Liver (tissue), 10 donors: ENCODE measurements at places on chromosomes 2 and 18. TPM values are rescaled to one million over a fixed set of nuclear protein-coding genes. Genes with fewer than 3 reads are reported as not detected.

DNA sequence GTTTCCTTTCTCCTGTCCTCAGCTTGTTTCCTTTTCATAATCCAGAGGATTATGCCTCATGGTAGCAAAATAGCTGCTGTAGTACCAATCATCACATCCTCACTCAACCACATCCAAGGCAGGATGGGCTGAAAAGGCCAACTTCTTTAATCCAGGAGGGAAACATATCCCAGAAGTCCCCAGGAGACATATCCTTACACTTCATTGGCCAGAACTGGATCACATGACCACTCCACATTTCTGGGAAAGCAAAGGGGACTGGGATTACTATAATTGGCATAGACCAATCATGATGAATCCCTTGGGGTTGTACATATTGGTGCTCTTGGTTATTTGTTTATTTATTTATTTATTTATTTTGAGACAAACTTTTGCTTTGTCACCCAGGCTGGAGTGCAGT, 54.0 kb upstream of the LYPD6B start:
- no peak for DNase-seq

GRCh38 chr2:240387669-240388358, 47.6 kb upstream of the GPC1 start:
- no peak for DNase-seq

DNA sequence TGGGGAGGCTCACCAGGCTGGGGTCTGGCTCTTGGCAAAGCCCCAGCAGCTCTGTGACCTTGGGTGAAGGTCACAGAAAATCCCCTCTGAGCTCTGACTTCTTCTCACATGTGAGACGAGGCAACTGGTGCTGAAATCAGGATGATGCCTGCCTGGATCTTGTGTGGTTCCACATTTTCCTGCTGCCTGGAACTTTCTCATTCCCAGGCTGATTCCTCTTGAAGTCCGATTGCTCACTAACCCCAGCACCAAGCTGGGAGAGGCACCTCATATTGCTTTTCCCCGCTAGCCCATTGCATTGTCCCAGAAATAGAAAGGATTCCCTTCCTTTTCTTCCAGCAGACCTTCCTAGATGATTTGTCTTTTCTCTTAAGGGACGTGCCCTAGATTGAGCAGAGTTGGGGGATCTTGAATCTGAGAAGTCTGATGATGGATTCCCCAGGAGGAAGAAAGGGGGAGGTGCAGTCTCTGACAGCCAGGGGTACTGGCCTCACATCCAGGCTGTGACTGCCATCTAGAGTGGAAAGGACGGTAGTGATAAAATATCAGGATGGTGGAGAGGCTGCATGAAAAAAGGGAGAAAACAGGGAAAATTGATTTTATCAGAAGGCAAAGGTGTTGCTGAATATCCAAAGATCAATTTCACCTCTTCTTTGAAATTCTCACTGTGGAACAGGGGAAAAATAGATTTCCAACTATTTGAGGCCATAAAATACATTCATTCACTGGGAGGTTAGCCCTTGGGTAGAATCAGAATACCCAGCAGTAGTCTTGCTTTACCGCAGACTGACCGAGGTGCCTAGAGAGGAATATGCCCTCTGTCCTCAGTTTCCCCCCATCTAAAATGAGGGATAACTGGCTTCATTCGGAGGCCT, 96.3 kb downstream of the FAM210A start:
- peak; percentile 39 for DNase-seq

DNA sequence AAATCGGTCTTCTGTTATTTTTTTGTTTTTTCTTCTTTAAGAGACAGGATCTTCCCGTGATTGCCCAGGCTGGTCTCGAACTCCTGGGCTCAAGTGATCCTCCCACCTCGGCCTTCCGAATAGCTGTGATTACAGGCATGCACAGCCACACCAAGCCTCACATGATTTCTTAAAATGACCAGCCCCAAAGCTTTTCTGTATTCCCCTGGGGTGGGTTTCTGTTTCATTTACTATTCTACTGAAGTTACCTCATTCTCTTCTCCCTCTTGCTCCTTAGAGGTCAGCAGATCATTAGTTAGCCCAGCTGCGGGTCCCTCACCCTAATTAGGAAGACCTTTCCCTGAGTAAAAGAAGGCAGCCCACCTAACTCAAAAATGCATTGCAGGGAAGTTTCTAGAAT, 27.6 kb downstream of the SLC1A4 start:
- DNase-seq = no peak

GRCh38 chr2:190280565-190281350, 38.9 kb downstream of the HIBCH start:
- DNase-seq = no peak

DNA sequence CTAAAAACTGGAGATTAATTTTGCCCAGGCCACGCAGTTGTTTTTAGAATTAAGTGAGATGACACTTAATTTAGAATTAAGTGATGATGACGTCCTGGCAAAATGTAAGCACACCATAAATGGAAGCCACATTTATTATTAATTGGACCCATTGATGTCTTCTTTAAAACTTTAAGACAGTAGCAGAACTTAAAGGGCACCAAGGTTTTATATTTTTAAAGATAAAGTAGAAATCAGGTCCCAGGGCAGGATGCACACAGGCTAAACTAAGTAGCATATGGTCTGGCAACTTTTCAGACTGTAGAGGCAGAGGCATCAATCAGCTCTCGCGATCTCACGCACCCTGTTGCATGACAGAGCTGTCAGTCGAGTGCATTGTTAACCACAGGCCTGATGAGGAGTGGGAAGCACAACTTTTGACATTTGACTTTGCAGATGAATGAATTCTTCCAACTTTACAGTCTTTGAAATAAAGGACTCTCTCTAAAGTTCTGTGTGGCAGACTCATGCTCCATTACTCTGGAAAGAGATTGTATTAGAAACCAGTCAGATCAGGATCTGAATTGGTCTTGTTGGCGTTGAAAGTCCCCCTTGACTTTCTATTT, 232.4 kb downstream of the CD226 start:
- no peak for DNase-seq

- no peak for DNase-seq
These were observed 371.8 kb upstream of the SLC14A2 start for GRCh38 chr18:45243340-45244110.

- no peak for DNase-seq
These were observed 19.1 kb upstream of the ANKRD53 start for GRCh38 chr2:70959271-70959761.

DNA sequence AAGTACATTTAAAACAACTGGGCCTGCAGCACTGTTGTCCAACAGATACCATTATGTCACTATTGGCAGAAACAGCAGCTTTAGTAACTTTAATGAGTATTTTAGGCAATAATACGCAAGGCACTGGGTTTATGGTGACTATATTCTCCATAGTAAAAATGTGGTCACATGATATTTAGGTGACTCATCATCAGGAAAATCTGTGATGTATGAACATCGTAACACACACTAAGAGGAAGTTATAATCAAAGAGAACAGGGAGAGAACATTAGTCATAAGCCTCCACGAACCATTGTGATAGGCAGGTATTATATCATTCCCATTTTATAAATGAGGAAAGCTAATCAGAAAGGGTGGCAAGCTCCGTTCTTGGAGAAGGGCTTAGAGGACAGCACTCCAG, 36.9 kb downstream of the RAPH1 start:
- no peak for DNase-seq

- DNase-seq = no peak
These were observed 19.3 kb downstream of the IGFBP2 start for GRCh38 chr2:216652566-216652965.

- DNase-seq = no peak
These were observed 26.1 kb upstream of the FAM237A start for GRCh38 chr2:206616151-206616550.

Gene DIPK1C
- polyA plus RNA-seq = 0.06 TPM

Gene XPO1
- 15.0 TPM for polyA plus RNA-seq

Gene MGAT4A
- 2.7 TPM for polyA plus RNA-seq

Gene KLF11
- polyA plus RNA-seq = 10.5 TPM

Gene AOX1
- 245 TPM for polyA plus RNA-seq

Gene FNDC4
- polyA plus RNA-seq = 32.6 TPM

Gene SYT4
- polyA plus RNA-seq = not detected

Gene CDH20
- polyA plus RNA-seq = not detected
